T-cell (primary cell): ENCODE measurements at places on chromosomes 1 and 21. TPM values are rescaled to one million over a fixed set of nuclear protein-coding genes. Genes with fewer than 3 reads are reported as not detected.

GRCh38 chr21:45427331-45428271 lies 22.6 kb downstream of the COL18A1 start:
- no peaks in the 10 kb centered on the region for H3K36me3 ChIP-seq
- no peaks in the 10 kb centered on the region for H3K4me1 ChIP-seq
- peaks cover 30% of the 10 kb centered on the region for H3K27me3 ChIP-seq
- no peak overlapping the region for H3K4me3 ChIP-seq
- no peak overlapping the region for H3K27ac ChIP-seq

- DNase-seq: no peak
- H3K4me3 ChIP-seq: no peak overlapping the region
- H3K27me3 ChIP-seq: no peaks in the 10 kb centered on the region
- no peaks in the 10 kb centered on the region for H3K36me3 ChIP-seq
- H3K27ac ChIP-seq: no peak overlapping the region
These were observed 10.7 kb downstream of the EPHA2 start for GRCh38 chr1:16145030-16145661.

- DNase-seq: no peak
- peaks cover 37% of the 10 kb centered on the region for H3K27me3 ChIP-seq
- no peak overlapping the region for H3K4me3 ChIP-seq
- H3K36me3 ChIP-seq: no peaks in the 10 kb centered on the region
These were observed 17.8 kb upstream of the TTC4 start for GRCh38 chr1:54697896-54698295.

DNA sequence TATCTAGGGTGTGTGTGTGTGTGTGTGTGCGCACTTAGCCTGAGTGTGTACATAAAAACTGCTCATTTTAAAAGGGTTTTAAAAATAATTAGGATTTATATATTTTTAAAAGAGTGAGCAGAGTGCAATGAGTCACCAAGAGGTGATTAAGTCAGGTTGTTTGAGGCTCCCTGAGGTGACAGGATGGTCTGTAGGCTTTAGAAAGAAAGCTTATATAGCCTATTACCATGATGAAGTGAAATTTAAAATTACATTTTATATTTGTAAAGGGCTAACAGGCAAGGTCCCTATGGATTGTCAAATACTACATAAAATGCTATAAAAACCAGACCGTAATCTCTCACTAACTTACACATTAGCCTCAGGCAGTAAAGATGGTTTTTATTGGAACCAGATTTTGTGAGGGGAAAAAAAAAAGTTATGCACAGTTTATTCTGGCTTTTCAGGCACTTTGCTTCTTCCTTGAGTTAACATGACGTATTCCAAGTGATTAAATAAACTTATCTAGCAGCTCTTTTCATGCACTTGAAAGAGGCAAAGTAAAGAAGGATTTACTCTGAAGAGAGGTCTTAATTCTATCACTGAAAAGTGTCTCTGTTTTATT lies 711.7 kb upstream of the PTBP2 start:
- H3K27me3 ChIP-seq: no peaks in the 10 kb centered on the region
- no peak for DNase-seq
- no peaks in the 10 kb centered on the region for H3K36me3 ChIP-seq
- no peak overlapping the region for H3K4me3 ChIP-seq
- H3K27ac ChIP-seq: no peak overlapping the region
- no peaks in the 10 kb centered on the region for H3K4me1 ChIP-seq

FAM72B gene
- total RNA-seq: 0.68 TPM

TSEN15 gene
- total RNA-seq: 35.4 TPM

PLPPR5 gene
- not detected for total RNA-seq

NUP133 gene
- total RNA-seq: 47.6 TPM

NUP210L gene
- total RNA-seq: 0.35 TPM

OR10Z1 gene
- total RNA-seq: not detected
